ENCODE measurements at places on chromosomes 13 and 19. TPM values are rescaled to one million over a fixed set of nuclear protein-coding genes. Genes with fewer than 3 reads are reported as not detected.

DNA sequence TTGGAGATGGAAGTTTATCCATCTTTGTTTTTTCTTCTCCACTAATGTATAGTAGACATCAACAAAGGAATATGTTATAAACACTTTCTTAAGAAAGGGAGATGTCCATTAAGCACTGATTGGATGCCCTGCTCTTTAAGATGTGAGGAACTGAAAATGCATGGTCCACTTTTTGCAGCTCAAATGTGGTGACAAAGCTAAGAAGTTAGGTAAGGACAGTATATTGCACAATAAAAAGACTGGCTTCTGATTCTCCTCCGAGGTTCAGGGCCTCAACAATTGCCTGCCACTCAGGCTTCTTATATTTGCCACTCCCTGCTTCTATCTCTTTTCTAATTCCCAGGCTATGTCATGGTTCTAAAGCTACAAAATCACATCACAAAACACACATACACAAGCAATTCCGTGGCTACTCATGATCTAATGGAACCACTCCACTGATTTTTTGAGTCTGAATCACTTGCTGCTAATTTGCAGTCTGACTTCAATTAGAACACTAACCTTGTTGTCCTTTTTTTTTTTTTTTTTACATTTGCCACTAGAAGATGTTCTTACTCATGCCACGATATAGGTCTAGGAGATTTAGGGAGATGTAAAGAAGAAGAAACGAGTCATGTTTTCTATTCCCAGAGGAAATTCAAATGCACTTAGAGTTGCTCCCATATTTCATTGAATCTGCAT, 29.6 kb upstream of the TNFSF11 start:
- H3K36me3 ChIP-seq: no peaks in the 10 kb centered on the region
- H3K27ac ChIP-seq: no peak overlapping the region
- no peak overlapping the region for H3K4me3 ChIP-seq
- no peaks in the 10 kb centered on the region for H3K4me1 ChIP-seq

RGL3 gene
- 54.6 TPM for total RNA-seq

SLC1A6 gene
- not detected for total RNA-seq

DNA sequence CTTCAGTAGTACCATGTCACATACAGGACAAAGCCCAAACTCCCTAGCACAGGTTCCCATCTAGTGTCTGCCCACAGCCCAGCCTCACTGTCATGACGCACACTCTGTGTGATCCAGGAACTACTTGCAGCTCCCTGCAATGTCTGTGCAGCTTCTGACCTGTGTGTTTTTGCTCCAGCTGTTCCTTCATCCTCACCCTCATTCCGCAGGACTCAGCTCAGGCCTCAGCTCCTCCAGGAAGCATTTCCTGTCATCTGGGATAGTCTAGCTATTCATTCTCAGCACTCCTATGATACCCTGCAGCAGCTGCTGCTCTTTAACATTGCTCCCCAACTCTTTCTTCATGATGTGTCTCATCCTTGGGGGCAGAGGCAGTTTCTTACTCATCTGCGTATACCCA, 56.1 kb downstream of the ENOX1 start:
- no peak for DNase-seq
- no peaks in the 10 kb centered on the region for H3K4me1 ChIP-seq
- no peak overlapping the region for H3K27ac ChIP-seq
- H3K4me3 ChIP-seq: no peak overlapping the region

DNA sequence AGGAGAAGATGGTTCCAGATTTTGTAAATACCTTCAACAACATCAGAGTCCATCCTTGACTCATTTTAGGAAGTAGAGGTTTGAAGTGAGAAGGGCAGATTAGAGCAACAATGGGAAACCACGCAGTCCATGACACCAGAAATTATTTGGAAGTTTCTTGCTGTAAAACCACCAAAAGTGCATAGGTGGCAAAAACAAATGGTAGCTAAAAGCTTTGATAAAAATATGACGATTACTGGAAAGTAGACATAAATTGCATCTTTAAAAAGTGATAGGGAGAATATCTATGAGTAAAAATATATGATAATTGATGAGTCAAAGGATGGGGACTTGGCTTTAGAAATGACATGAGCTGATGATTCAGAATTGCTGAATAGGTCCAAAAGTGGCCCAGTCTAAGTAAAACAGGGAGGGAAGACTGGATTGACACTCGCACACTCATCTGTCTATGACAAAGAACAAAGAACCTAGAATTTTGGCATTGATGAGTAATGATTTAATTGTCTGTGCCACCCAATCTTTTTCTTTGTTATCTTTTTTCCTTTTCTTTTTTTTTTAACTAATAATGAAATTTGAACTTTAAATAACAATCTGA, 472.2 kb downstream of the MYO16 start:
- no peaks in the 10 kb centered on the region for H3K36me3 ChIP-seq
- no peaks in the 10 kb centered on the region for H3K27me3 ChIP-seq
- H3K4me1 ChIP-seq: no peaks in the 10 kb centered on the region
- no peak for DNase-seq
- H3K4me3 ChIP-seq: no peak overlapping the region

TSPAN16 gene
- total RNA-seq: not detected

- no peaks in the 10 kb centered on the region for H3K36me3 ChIP-seq
- H3K4me3 ChIP-seq: no peak overlapping the region
- H3K27ac ChIP-seq: no peak overlapping the region
- DNase-seq: no peak
- H3K4me1 ChIP-seq: no peaks in the 10 kb centered on the region
Measured at GRCh38 chr13:48009284-48009683, 8.2 kb upstream of the SUCLA2 start.

DNA sequence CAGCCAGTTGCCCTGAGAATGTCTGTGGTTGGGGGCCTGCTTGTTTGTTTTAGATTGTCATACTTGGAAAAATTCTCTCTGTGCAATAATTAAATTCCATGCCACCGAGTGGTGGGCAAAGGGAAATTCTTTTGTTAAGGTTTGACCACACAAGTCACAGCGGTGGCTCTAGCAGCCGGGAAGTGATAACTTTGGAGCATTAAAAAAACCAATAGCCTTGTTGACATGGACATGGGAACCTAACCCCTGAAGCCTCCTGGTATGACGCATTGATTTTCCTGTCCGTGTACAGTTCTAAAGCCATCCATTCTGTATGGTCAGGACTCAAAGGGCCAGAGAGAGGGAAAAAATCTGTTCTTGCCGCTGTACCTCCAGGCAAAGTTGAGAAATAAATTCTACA, 384.9 kb upstream of the ZNF507 start:
- no peaks in the 10 kb centered on the region for H3K27me3 ChIP-seq
- H3K36me3 ChIP-seq: no peaks in the 10 kb centered on the region
- H3K4me1 ChIP-seq: peaks cover 8% of the 10 kb centered on the region
- no peak overlapping the region for H3K4me3 ChIP-seq
- H3K27ac ChIP-seq: no peak overlapping the region

- H3K36me3 ChIP-seq: no peaks in the 10 kb centered on the region
- H3K4me1 ChIP-seq: no peaks in the 10 kb centered on the region
- H3K27me3 ChIP-seq: peaks cover 29% of the 10 kb centered on the region
- H3K27ac ChIP-seq: no peak overlapping the region
- H3K4me3 ChIP-seq: peak overlapping the region; percentile 50
- no peak for DNase-seq
Measured at GRCh38 chr19:35510626-35510964, 2.9 kb downstream of the DMKN start.

KMT2B gene
- 36.6 TPM for total RNA-seq

DNA sequence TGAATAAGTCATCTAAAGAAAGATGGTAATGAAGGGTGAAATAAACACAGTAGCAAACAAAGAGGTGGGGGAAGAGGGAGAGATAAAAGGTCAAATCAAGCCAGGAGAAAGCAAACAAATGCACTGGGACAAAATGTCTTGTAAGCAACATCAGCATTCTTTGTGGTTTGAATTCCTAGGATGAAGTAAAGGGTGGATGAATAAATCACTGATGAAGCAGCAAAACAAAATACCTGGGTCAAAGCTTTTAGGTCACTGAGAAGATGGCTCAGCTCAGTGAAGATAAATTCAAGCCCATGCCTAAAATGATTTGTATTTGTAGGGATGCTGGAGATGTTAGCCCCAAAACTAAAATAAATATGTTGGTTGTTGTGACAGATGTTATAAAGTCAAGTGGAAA, 86.5 kb upstream of the FBXL3 start:
- H3K27me3 ChIP-seq: no peaks in the 10 kb centered on the region
- no peaks in the 10 kb centered on the region for H3K4me1 ChIP-seq
- no peak overlapping the region for H3K4me3 ChIP-seq
- H3K36me3 ChIP-seq: peaks cover 28% of the 10 kb centered on the region
- H3K27ac ChIP-seq: no peak overlapping the region

GRCh38 chr19:52140032-52140710, 433 bp upstream of the ZNF616 start:
- no peaks in the 10 kb centered on the region for H3K27me3 ChIP-seq
- H3K27ac ChIP-seq: peak overlapping the region; percentile 93
- peak overlapping the region; percentile 89 for H3K4me3 ChIP-seq
- peaks cover 15% of the 10 kb centered on the region for H3K4me1 ChIP-seq

DNA sequence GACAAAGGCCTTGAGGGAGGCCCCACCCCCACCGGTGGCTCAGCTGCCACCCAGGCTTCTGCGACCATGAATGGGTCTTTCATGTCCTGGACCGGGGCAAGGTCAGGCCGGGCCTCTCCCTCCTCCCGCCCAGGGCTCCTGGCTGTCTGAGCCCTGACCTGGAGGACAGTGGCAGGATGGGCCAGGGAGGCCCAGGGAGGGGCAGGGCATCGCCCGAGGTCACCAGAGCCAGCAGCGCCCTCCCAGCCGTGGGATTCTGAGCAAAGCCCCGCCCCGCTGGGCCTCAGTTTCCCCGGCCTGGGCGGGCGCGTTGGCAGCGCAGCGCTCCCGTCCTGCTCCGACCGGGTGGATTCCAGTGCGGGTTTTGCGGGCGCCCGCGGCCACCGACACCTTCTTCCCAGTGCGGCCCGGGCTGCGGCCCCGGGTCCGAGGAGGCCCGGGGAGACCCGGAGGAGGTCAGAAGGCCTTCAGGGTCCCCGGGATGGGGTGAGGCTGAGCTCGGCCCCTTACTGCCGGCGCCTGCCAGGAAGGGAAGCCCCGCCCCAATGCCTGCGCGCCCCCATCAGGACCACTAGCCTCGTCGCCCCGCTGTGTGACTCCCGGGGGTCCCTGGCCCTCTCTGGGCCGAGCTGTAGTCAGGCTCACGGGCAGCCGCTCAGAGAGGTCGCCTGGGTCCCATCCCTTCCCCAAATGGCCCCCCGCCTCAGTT, 24.6 kb upstream of the SEMA6B start:
- H3K4me3 ChIP-seq: peak overlapping the region; percentile 25
- no peaks in the 10 kb centered on the region for H3K36me3 ChIP-seq
- H3K27ac ChIP-seq: no peak overlapping the region
- H3K27me3 ChIP-seq: peaks cover 73% of the 10 kb centered on the region

KCNRG gene
- total RNA-seq: 1.5 TPM

Data from upper lobe of right lung (tissue), 1 donor.